Effector CD8-positive, alpha-beta T cell (primary cell): ENCODE measurements at places on chromosomes 7 and 10.

DNA sequence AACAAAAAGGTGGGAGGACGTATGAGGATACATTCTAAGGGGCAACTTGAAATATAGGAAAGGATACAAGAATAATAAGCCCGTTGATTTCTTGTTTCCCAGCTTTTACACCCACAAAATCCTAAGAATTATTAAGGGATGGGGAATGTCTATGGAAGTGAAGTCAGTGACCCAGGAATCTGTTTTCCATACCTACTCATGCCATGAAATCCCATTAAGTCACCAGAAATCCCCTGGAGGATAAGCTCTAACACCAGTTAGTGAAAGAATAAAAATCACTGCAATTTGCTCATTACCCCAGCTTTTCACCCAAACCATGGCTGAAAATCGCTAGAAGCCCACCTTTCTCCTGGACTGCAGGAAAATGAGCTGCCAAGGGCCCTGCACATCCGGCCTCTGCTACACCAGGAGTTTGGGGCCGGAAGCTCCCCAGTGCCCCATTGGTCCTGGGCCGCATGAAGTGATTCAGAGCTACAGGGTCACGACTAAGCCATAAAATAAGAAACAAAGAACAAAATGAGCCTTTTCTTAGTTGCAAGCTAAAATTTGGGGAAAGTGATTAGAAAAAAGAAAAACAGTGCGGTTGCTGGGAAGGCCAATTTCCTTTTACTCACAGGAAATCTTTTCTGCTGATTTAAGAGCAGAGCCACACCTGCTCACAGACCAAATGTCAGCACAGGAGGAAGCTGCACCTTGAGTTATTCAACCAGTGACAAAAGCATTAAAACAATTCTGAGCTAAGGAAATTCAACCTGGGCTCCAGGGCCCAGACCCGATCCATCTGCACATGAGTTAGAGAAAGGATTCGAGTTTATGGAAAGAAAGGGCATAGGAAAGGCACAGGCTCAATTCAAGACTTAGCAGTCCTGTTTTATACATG, 40.3 kb downstream of the HIPK2 start:
- DNase-seq, result no peak

- no peak for DNase-seq
These were observed 1.7 kb downstream of the PTPRN2 start for GRCh38 chr7:158585721-158586498.

DNA sequence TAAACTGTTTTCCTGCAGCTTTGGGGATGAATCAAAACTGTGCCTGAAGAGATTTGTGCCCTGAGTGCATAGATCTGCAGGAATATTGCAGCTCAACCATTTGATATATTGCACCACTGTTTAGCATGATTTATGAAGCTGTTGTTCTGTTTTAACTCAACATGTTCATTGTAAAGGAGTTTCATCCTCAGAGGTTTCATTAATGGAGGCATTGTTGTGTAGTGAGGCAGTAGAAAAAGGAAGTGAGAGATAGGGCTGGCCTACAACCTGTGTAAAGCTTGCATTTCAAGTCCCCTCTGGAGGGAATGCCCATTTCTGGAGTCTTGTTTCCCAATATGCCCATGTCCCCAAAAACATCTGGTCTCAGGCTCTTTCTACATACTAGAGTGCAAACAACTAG, 67.5 kb downstream of the DNAJC12 start:
- DNase-seq, result no peak

GRCh38 chr7:18363751-18364380, 131.7 kb upstream of the HDAC9 start:
- no peak for DNase-seq

DNA sequence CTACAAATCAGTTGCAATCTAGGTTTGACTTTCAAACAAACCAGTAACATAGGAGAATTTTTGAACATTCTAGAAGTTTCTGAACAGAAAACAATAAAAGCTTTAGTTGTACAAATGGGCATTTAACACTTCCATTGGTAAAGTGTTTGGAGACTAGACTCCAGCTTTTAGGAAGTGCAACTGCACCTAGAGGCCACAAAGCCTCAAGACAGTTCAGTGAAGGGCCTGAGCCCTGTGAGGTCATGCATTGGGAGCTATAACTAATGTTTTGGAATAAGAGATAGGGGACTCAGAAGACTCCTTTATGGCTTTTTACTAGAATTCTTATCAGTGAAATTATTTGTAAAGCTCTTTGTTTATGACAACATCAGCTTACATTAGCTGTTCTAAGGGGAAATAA, 3.0 kb upstream of the EPHB6 start:
- DNase-seq, result no peak

GRCh38 chr7:106367018-106367420, 82.2 kb upstream of the NAMPT start:
- DNase-seq, result no peak

- no peak for DNase-seq
These were observed 54.9 kb downstream of the PDGFA start for GRCh38 chr7:464454-465401.

- DNase-seq, result no peak
These were observed 251.5 kb downstream of the LRMDA start for GRCh38 chr10:75682649-75683557.

DNA sequence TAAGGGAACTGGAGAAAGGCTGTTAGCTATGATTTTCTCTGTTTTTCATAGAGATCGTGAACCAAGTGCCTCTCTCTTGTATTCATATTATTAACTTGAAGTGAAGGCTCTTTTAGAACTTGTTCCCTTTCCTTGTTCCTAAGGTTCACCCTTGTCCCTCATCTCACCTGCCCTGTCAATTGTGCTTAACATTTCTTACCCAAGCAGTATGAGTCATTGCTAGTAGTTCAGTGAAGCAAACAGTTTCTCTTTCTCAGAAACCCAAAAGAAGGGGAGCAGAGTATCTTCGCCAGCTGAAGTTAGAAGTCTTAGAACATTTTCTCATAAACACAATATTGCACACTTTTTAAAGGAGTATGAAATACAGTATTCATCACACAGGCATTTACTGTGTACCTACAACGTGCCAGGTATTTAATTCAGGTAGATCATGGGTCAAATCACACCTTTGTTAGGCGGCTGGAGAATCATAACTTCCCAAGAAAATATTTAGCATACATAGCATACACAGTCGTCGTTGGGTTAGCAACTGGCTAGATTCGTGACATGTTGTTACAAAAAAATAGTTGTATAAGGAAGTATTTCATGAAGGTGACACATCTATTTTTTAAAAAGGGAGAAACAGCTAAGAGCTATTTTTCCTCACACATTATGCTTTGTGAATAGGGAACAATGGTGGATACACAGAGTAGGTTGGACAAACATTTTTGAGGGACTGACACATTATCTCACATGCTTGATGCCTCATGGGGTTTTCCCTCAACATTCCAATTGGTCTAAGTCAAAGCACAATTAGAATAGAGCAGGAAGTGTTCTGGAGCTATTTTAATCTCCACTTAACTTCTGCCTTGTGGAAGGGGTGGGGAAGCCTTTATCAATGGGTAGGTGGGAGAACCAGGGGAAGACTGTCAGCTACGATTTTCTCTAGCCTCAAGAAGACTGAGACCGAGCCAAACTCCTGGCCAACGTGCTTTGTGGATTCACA, 13.2 kb downstream of the HDAC9 start:
- DNase-seq, result no peak

DNA sequence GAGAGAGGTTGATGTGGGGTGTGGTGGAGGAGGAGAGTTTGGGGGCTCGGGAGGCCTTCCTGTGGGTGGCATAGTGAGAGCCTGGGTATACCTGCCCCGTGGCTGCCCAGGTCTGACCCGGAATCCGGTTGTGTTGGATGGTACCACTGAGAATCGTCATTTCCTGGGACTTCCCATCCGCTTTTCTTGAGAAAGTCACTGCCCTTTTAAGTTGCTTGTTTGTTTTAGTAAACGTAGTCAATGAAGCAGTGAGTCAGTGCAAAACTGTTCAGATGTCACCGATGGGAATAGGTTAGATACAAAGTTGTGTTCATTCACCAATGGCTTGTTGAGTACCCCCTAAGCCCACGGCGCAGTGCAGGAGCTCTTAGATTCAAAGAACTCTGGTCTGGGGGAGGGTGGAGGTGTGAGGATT, 285.8 kb downstream of the CAMK1D start:
- DNase-seq, result no peak

GRCh38 chr10:107540981-107541380, 376.5 kb upstream of the SORCS1 start:
- DNase-seq, result no peak

GRCh38 chr7:77157446-77157845, 35.0 kb downstream of the CCDC146 start:
- no peak for DNase-seq

GRCh38 chr10:132692311-132692710, 93.6 kb downstream of the NKX6-2 start:
- DNase-seq, result no peak

GRCh38 chr10:7659560-7659959, 7.2 kb downstream of the ITIH5 start:
- no peak for DNase-seq

- no peak for DNase-seq
These were observed 12.0 kb downstream of the IFRD1 start for GRCh38 chr7:112462236-112462635.

DNA sequence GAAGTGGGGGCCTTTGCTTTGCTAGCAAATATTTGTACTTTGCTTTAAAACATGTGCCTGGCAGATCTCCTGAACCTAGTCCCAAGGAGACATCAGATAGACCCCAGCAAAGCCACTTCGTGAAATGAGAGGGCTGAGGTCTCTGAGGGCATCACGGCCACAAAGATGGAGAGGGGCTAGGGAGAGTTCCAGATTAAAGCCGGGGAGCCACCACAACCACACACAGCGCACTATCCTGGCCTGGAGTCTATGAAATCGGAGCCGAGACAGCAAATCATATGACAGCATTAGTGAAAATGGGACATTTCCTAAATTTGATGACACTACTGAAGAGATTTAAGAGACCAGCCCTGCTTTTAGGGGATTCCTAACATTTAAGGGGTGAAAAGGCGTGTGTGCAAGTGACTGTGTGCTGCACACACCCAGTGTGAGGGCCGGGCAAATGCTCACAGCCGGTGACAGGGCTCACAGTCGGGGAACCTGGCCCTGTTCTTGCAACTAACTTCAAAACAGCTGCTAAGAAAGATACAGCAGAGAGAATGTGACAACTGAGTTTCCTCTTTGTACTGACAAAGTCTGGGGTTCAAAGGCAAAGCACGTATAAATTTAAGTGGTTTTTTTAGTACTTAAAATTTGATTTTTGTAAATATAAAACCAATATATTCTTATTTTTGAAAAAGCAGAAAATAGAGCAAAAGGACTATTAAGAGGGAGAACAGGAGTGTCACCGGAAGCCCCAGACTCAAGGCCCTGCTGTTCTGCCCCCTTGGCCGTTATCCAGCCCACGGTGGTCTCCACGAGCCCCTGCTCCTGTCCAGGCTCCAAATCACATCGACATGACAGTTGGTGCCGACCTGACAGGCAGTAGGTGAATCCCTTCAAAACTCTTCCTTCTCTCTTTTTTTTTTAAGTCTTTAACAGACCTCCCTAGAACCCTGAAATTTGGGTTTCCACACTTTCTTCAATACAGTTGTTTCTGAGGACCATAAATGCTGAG, 49.5 kb downstream of the VIPR2 start:
- no peak for DNase-seq

GRCh38 chr10:4214908-4215307, 429.9 kb upstream of the KLF6 start:
- no peak for DNase-seq

GRCh38 chr7:143882020-143882603, 19.9 kb downstream of the TCAF1 start:
- DNase-seq, result no peak
